IPS DF 6.9 (cell line): ENCODE measurements at places on chromosomes 5 and 9.

DNA sequence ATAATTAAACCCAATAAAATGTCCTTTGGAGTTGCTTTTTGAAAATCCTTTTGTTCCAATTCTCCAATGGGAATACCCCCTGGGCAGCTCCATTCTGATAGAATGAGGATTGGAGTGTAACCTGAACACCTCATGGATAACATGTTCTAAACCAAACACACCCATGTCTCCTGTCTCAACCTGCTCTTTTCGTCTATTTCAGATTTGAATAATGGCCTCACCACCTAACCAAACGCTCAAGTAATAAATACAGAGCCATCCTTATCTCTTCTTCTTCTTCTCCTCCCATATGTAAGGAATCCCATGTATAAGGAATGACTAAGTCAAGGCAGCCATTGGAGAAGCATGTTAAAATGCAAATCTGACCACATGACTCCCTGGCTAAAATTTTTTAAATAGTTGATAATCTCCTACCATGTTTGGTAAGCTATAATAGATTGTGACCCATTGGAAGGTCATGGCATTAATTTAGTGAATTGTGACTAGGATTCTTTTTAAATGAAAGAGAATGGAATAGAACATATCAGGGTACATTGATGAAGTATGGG is 26.0 kb downstream of the ELL2 start:
- DNase-seq: no peak

- no peak for DNase-seq
These were observed 19.6 kb upstream of the MAN2A1 start for GRCh38 chr5:109669991-109670706.

GRCh38 chr9:32584784-32585183 is 11.8 kb upstream of the NDUFB6 start:
- no peak for DNase-seq

GRCh38 chr5:160259341-160259740 is 30.0 kb downstream of the FABP6 start:
- DNase-seq: no peak

GRCh38 chr5:172420235-172420939 is 33.9 kb downstream of the SH3PXD2B start:
- peak; percentile 37 for DNase-seq

- DNase-seq: no peak
These were observed 36.8 kb upstream of the TJP2 start for GRCh38 chr9:69137311-69137710.

DNA sequence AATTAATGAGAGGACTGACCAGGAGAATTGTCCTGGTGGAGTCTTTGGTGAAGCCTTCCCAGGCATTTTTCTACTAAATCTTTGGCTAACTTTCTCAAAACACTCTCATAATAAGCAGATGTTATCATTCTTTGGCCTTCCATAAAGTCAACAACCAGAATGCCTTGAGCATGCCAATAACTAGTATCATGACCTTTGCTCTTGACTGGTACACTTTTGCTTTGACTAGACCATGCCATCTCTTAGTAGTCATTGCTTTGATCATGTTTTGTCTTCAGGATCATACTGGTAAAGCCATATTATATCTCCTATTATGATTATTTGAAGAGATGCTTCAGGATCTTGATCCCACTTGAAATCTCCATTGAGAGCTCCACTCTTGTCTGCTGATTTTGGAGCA is 506.9 kb downstream of the ELAVL2 start:
- no peak for DNase-seq

DNA sequence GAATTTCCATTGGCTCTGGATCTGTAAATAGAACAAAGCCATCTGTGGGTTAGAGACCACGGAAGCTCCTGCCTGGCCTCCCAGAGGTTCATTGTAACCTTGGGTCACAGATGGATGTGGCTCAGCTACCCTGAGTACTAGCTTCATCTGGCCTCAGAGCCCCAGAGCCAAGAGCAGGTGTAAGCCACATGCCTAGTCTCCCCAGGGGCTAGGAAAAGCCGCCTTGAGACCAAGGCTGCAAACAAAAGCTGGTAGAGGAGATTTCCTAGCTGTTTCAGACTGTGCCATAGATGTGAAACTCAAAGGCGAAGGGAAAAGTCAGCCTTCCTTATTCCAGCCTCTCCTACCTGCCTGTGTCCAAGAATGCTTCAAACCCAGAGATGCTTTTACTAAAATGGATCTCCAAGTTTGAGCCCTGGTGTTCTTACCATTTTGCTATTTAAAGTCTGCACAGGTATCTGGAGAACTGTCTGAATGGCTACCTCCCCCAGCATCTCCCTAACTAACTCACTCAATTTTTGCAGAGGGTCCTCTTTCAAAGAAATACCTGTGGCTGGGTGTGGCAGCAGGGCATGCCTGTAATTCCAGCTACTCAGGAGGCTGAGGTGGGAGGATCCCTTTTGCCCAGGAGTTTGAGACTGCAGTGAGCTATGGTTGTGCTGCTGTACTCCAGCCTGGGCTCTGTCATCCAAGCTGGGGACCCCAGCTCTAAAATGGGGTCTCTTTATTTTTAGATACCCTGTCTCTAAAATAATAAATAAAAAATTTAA is 42.3 kb upstream of the MAP1B start:
- DNase-seq: no peak

GRCh38 chr5:160020964-160021363 is 12.0 kb downstream of the TTC1 start:
- DNase-seq: no peak

DNA sequence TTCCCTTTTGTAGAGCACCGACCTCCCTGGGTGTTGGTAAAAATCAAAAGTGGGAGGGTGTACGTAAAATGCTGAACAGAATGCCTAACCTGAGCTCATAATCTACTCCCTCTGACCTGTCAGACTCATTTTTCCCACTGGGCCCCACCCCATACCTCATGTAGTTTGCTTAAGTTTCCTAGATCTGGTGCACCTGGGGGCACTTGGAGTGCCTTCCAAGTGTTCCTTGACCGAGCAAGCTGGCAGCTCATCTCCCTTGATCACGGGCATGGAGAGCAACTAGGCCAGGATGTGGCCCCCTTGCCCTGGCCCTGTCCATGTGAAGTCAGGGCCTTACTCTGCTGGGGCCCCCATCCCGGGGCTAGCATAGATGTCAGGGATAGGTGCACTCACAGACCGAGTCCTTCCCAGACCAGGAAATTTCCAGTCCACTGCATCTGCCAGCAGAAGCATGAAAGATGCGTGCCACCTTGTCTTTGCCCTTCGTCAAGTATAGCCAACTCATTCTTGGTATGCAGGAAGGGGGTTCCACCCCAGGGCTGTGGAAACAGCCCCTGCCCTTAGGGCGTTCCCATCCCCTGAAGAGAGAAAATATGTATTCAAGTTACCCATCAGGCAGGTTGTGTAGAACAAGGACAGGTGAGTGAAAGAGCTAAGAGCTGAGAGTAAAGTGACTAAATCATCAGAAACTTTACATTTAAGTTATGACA is 41.9 kb downstream of the SLC22A5 start:
- no peak for DNase-seq
